ENCODE measurements at places on chromosomes 1 and 21. TPM values are rescaled to one million over a fixed set of nuclear protein-coding genes. Genes with fewer than 3 reads are reported as not detected.

DNA sequence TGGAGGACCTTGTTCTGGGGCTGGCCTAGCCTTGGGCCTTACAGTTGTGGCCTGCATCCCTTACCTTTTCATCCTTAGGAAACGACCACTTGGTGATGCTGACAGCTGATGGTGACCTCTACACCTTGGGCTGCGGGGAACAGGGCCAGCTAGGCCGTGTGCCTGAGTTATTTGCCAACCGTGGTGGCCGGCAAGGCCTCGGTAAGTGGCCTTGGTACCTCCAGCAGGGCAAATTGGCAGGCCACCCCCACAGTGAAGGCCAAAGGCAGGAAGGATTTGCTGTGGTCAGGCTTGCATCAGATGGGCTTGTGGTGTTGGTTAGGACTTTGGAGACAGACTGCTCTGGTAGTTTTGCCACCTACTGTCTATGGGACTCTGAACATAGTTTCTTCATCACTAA, 17.7 kb upstream of the TRNAU1AP start:
- DNase-seq = no peak

- no peak for DNase-seq
These were observed 49.8 kb upstream of the MROH9 start for GRCh38 chr1:170885551-170885950.

DNA sequence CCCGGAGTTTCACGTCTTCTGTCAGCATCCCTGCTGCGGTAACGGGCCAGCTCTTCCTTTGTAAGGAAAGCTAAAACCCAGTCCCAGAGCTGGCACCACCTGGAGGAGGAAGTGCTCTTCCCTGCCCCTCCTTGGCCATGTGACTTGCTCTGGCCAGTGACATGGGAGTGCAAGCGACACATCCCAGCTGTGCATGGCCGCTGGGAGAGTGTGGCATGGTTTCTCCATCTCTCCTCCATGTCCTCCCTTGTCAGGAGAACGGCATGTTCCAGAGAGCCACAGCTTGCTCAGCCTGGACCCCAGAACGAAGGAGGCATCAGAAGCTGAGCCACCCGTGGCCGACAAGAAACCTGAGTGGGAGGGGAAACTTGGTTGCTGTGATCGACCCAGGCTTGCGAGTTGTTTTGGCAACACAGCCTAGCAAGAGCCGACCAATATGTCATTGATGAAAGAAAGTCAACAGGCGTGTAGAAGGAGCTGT, 2.7 kb upstream of the PRXL2B start:
- no peak for DNase-seq

OR6N1 gene
- not detected for total RNA-seq

PRR9 gene
- total RNA-seq = not detected

All from activated T-helper 1 cell treated with anti-CD3 and anti-CD28 coated beads, Interleukin-12 subunit alpha, Interleukin-12 subunit beta, Interleukin-2, Interleukin-4 antibody, amounts not matched to agents 30 ng/mL and 10 ng/mL and 1 ng/mL, durations not matched to agents 14 hours and 24 hours and 36 hours (primary cell).